NCI-H446 (cell line): ENCODE measurements at places on chromosomes 2 and 18.

GRCh38 chr2:139969323-139969722 is 1189.1 kb upstream of the NXPH2 start:
- DNase-seq, result no peak

GRCh38 chr2:131103165-131103564 is 2.0 kb upstream of the PLEKHB2 start:
- DNase-seq, result no peak

GRCh38 chr2:204407204-204408014 is 137.9 kb upstream of the PARD3B start:
- DNase-seq, result no peak

- no peak for DNase-seq
Measured at GRCh38 chr18:35024965-35025364, 16.2 kb upstream of the MAPRE2 start.

- DNase-seq, result no peak
Measured at GRCh38 chr2:203973000-203973399, 36.4 kb downstream of the ICOS start.

DNA sequence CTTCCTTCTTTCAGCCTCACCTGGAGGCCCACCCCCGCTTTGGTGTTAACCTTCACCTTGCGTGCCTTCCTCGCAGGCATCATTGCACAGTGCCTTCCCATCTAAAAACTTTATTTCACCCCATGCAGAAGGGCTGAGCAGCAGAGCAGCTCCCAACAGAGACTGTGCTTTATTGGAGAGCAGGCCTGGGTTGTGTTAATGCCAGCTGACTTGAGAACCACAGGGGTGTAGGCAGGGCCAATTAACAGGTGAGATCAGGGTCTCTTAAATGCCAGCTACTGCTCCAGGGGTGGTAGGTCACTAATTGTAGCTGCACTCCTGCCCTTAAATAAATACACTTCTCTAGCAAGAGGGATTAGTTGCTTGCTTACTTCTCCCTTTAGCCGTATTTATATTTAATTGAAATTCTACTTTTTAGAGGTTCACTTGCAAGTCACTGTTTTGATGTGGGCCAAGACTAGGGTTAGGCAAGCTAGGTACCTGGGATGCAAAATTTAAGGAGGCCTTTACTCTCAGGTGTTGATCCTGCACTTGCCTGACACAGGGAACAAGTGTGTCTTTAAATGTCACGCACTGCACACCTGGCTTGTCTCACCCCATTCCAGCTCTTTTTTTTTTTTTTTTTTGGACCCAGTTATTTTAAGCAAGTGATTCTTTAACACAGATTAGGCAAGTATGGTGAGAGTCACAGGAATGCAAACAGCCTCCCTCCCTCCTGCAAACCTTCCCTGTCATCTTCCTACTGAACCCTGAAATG is 54.5 kb downstream of the LYPD1 start:
- DNase-seq, result no peak

DNA sequence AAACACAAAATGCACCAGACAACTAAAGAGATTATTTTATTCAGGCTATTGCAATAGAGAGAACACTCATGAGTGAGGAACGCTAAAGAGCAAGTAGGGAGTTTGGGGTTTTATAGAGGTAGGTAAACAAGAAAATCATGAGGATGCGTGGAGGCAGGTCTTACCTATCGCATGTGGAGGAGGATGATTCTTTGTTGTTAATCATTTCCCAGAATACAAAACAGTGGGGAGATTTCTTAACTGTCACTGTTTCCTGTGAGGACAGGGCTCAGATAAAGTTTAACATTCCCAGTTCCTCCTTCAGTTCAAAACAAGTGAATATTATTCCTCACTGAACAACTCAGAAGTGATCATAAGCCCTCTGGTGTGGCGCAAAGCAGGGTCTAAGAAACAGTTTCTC is 156.1 kb upstream of the MGAT5 start:
- DNase-seq, result no peak

- no peak for DNase-seq
Measured at GRCh38 chr2:235592430-235592829, 98.6 kb downstream of the AGAP1 start.

- no peak for DNase-seq
Measured at GRCh38 chr2:235500761-235501672, 7.2 kb downstream of the AGAP1 start.

GRCh38 chr2:153152036-153152435 is 326.5 kb downstream of the RPRM start:
- DNase-seq, result no peak

DNA sequence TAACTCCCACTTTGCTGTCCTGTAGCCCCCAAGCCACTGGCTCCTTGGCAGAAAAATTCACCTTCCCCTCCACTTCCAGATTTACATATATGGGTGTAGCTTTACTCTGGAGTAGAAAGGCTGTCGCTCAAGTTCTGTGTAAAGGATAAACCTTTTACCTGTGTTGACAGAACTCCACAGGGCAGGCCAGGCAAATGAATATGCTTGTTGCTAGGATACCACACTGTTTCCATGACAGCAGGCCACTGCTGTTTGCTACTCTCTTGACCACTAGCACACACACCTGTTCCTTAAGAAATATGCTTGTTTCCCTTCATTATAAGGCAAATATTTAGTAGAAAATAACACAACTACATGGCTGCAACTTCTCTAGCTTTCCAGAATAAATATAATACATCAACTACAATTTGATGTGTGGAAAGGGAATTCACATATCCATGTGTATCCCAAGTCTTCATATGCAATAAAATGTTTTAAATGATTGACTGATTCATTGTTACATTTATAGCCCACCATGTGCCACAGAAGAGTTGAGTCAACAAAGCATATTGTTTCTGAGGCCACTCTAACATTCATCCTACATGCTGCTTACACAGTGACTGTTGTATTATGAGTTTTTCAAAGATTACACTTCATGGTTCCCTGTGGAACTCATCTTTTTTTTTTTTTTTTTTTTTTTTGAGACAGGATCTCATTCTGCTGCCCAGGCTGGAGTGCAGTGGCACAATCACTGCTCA is 56.2 kb upstream of the ROCK1 start:
- DNase-seq, result no peak

GRCh38 chr2:136727973-136728699 is 37.2 kb upstream of the THSD7B start:
- DNase-seq, result peak; percentile 59

GRCh38 chr2:181891258-181891965 is at the start of gene ITPRID2:
Gene ITPRID2 (plus strand): TSS chr2:181891730. CDS start chr2:181892067, 337 bp downstream.
- peak; percentile 60 for DNase-seq

DNA sequence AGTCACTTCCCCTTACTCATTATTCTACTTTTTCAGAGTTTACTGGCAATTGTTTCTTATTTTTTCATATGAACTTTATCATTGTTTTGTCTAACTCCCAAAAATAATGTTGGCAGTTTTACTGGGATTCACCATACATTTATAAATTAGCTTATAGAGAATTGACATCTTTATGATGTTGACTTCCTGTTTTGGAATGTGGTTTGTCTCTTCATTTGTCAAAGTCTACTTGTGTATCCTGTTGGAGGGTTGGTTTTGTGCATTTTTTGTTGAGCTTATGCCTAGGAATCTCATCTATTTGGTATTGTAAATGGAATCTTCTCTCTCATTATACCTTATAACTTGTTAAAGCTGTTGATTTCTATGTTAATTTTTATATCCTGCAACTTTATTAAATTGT is 16.4 kb downstream of the EPC2 start:
- no peak for DNase-seq

GRCh38 chr2:70516596-70516995 is 37.0 kb downstream of the TGFA start:
- DNase-seq, result no peak

GRCh38 chr2:122866095-122866494 is 1110.6 kb downstream of the TSN start:
- no peak for DNase-seq

DNA sequence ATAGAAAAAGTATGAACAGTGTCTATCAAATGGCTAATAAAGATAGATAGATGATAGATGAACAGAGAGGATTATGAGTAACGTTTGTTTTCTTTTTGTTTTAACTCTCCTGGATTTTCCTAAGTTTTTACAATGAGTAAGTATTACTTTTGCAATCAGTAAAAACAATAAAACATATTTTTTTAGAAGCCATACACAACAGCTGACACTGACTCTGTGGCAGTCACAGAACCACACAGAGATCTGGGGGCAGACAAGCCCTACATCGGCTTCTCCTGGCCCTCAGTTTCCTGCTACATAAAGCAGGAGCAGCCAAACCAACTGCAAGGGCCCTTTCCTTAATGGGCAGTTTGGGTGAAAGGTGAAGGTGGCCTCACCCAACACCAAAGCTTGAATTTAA is 63.6 kb downstream of the ANTXR1 start:
- no peak for DNase-seq

GRCh38 chr18:5417342-5417741 is 121.8 kb upstream of the ZBTB14 start:
- DNase-seq, result no peak

DNA sequence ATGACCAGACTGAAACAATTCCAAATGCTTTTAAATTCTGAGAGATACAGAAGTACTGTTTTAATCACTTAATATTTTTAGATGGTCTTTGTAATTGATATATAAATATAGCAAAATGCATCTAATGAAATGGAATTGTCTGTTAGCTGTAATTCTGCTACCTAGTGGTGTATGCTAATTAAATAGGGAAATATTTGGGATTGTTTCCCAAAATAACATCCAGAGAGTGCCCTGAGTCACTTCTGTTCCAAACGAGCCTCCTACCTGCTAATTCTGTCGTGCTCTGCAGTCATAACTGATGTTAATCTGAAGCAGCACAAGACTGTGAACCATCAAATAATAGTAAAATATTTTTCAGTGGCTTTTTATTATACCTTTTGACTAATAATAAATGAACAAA is 71.4 kb upstream of the NOSTRIN start:
- DNase-seq, result no peak
